ENCODE measurements at places on chromosomes 5 and 9. TPM values are rescaled to one million over a fixed set of nuclear protein-coding genes. Genes with fewer than 3 reads are reported as not detected.

The HAVCR2 gene
- 0.64 TPM for total RNA-seq

The CCL21 gene
- total RNA-seq: 1.8 TPM

The TIFAB gene
- not detected for total RNA-seq

The GRIA1 gene
- total RNA-seq: under 0.01 TPM

The CYSRT1 gene
- 0.13 TPM for total RNA-seq

The ADRA1B gene
- under 0.01 TPM for total RNA-seq

The ASS1 gene
- 2.3 TPM for total RNA-seq

The BTNL3 gene
- total RNA-seq: not detected

The CCIN gene
- 0.38 TPM for total RNA-seq

The ZNF618 gene
- 6.8 TPM for total RNA-seq

The MLANA gene
- not detected for total RNA-seq

The IL4 gene
- not detected for total RNA-seq

The CDH6 gene
- not detected for total RNA-seq

The HMHB1 gene
- not detected for total RNA-seq

The NUTM2F gene
- not detected for total RNA-seq

The GABRP gene
- total RNA-seq: 1.1 TPM

The GDF9 gene
- total RNA-seq: not detected

The ADRB2 gene
- 10.7 TPM for total RNA-seq

The DIAPH1 gene
- 41.1 TPM for total RNA-seq

The SPINK4 gene
- total RNA-seq: not detected

The SLC6A19 gene
- total RNA-seq: not detected

The GBGT1 gene
- total RNA-seq: 21.3 TPM

The FOXE1 gene
- not detected for total RNA-seq
